Hematopoietic multipotent progenitor cell (in vitro differentiated cells): ENCODE measurements at places on chromosomes 16 and 17. TPM values are rescaled to one million over a fixed set of nuclear protein-coding genes. Genes with fewer than 3 reads are reported as not detected.

- no peak for DNase-seq
Observed at GRCh38 chr17:17098551-17099179, 56.4 kb downstream of the MPRIP start.

- no peak for DNase-seq
Observed at GRCh38 chr17:81608605-81609004, 28.3 kb downstream of the NPLOC4 start.

DNA sequence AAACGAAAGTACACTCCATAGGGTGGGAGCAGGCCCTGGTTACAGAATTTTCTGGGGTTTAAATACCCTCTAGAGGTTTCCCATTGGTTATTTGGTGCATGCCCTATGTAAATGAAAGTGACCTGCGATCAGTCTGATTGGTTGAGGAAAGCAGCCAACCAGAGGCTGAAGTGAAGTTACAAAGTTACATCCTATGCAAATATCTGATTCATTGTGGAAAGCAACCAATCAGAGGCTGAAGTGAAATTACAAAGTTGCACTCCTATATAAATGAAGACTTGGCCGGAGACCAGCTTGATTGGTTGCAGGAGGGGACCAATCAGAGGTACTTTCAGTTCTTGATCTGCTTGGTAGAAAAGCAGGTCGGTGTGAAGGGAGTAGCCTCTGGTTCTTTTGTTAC is 24.4 kb downstream of the NAA60 start:
- DNase-seq: peak; percentile 50

DNA sequence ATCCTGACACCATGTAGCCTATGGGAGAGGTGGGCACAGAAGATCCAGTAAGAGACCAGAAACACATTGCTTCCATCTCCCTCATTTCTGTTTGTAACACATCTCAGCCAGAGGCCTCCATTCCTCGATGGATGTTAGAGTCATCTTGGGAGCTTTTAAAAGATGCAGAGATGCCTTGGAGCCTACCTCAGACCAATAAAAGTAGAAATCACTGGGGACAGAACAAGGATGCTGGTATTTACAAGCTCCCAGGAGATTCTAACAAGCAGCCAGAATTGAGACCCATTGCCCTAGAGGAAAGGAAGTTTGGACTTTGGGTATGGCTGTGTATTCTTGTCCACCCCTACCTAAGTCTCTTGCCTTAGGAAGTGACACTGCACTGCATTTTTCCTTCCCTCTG is 40.8 kb downstream of the HS3ST3A1 start:
- no peak for DNase-seq

DNA sequence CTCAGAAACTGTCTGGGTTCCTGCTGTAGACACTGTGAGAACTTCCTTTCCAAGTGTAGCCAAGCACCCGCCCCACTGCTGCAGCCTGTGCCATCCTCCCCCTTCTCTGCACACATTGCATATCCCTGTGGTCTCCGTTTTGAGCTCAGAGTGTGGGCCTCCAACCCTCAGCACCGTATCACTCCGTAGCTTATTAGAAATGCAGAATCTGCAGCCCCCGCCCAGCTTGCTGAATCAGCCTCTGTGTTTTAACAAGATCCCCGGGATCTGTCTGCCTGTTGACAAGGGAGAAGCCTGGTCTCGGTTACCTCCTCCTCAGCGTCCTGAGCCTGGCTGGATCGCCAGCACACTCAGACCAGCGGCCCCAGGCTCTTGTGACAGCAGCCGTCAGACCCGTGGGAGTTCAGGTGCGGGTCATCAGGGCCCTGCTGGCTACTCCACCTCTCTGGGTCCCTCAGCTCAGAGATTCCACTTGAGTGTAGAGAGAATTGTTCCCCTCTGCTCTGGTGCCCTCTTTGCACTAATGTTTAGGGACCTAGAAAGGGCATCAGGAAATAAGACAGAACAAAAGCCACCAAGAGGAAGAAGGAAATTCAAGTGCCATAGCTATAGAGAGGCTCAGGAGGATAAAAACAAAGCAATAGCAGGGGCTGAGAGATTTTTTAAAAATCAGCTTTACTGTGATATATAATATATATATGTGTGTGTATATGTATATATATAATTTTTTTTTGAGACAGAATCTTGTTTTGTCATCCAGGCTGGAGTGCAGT is 92.3 kb downstream of the PITPNC1 start:
- DNase-seq: no peak

GRCh38 chr17:41024697-41025096 is 2.3 kb downstream of the KRTAP1-5 start:
- DNase-seq: no peak

- no peak for DNase-seq
Observed at GRCh38 chr17:55448681-55449080, 27.0 kb upstream of the MMD start.

DNA sequence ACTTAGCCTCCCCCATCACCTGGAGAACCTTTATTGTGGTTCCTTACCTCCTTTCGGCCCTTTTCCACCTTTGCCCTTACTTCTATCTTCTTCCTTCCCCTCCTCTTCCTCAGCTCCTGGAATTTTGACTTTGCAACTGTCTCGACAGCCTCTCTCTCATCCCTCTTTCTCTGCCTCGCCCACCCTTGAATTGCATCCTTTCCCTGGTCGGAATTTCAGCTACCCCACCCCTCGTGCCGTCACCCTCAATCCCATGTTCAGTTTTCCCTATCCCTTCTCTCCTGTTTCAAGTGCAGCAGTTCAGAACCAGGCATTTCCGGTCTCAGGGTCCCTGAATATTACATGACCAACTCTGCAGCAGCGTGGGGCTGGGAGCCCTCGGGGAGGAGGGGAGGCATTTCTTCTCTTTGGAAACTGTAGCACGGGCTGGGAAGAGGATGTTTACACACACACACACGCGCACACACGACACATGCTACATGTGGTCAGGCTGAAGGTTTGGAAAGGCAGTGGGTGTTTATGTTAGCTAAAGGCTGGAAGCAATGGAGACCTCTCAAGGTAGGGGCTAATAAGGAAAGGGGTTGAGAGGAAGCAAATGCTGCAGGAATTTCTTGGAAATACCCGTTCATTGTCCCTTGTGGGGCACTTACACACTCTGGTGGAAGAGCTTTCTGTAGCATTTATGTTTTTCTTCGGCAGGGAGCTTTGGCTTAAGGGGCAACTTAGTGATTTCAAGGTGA is 971 bp downstream of the MINK1 start:
- DNase-seq: no peak

GRCh38 chr16:82824408-82824807 is 197.6 kb downstream of the CDH13 start:
- no peak for DNase-seq

GRCh38 chr17:77354670-77355455 is 214.1 kb downstream of the SEC14L1 start:
- no peak for DNase-seq

GRCh38 chr16:87687126-87687910 is 78.5 kb downstream of the KLHDC4 start:
- DNase-seq: no peak

CRHR1 gene
- under 0.01 TPM for total RNA-seq

PHAF1 gene
- total RNA-seq: 21.0 TPM

OR3A3 gene
- under 0.01 TPM for total RNA-seq

HSF4 gene
- total RNA-seq: 1.3 TPM

SPATA20 gene
- total RNA-seq: 50.9 TPM
